IPS DF 19.7 (cell line): ENCODE measurements at places on chromosomes 7 and 10.

DNA sequence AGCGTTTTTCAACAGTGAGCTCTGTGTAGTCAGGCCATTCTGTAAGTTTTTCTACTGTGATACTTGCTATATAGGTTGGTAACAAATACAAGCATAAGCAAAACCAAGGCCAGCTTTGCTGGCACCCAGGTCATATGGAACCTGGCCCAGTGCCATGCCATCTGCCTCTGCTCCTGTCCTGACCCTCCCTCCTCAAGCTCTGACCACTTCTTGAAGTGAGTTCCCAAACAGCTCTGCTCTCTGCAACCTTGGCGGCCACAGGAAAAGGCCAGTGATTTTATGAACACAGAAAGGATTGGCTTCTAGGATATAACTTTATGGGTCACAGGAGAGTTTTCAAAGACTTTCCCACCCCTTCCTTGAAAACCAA is 12.8 kb downstream of the NOD1 start:
- DNase-seq, result no peak

- DNase-seq, result no peak
Observed at GRCh38 chr10:13847201-13847631, 260.5 kb downstream of the PRPF18 start.

DNA sequence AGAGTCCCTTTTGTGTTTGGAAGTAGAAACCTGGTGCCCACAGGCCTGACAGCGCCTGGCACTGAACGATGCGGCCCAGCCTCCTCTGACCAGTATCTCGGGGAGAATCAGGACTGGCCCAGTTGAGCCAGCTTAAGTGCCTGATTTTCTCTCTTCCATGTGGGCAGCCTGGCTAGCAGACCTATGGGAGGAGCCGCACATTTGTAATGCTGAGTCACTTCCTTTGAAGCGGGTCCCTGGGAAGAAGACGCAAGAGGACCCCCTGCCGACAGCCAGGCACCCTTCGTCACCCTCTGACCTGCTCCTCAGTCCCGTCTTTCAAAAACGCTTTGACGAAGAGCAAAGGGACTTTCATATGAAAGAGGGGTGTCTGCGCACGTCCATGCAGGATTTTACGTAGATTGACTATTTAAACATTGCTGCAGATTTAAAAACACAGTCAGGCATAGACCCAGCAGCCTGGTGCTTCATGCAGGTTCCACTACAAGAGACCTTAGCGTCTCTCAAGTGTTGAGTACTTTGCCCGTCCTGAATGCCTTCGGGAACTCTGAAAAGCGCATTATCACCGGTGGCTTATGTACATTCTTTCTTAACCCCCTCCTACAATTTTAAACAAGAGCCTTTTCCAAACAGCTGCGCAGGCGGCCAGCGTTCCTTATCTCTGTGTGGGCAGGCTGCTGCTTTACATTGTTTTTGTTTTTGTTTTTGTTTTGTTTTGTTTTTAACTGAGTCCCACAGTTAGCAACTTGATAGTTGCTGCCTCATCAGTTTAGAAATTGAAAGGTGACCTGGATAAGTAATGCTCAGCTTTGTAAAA is 36.5 kb upstream of the AP5Z1 start:
- DNase-seq, result no peak

DNA sequence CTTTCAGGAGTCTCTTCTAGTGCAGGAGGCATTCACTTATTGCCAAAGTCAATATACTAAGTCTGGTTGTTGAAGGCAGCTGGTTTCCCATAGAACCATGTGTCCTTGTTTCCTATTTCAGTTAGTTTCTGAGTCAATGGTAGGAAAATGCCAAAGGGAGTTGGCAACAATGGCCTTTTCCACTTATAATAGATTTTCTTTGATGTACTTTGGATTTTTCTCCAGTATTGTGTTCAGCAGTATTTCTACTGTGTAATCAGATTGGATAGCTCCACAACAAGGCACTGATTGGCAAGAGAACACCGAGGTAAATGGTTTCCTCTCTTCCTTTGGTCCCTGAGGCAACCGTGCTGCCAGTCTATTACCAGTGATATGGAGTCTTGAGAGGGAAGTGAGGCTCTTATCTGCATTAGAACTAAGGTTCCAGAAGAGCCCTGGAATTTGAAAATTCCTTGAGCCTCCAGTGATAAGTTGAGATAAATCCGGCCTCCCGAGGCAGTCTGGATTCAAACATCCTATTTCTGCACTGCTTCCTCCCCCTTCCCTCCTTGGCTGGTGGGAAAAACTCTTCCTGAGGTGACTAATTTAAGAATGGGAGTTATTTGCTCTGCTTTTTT is 7.9 kb upstream of the SEPTIN7 start:
- no peak for DNase-seq

DNA sequence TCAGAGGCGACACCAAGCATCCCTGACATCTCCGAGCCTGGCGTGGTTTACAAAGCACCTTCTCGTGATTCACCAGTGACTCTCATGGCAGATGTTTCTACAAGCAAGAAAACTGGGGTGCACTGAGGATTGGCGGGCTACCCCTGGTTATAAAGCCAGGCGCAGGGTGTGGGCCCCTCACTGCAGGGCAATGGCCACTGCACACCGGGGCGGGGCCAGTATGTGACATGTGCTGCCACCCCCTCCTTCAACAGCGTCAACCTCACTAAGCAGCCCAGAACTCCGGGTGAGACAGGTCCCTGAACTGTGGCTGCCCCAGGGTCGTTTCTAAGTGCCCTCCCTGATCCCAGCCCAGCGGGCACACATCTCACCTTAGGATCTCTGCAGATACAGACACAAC is 63.8 kb downstream of the CHST15 start:
- DNase-seq, result no peak

DNA sequence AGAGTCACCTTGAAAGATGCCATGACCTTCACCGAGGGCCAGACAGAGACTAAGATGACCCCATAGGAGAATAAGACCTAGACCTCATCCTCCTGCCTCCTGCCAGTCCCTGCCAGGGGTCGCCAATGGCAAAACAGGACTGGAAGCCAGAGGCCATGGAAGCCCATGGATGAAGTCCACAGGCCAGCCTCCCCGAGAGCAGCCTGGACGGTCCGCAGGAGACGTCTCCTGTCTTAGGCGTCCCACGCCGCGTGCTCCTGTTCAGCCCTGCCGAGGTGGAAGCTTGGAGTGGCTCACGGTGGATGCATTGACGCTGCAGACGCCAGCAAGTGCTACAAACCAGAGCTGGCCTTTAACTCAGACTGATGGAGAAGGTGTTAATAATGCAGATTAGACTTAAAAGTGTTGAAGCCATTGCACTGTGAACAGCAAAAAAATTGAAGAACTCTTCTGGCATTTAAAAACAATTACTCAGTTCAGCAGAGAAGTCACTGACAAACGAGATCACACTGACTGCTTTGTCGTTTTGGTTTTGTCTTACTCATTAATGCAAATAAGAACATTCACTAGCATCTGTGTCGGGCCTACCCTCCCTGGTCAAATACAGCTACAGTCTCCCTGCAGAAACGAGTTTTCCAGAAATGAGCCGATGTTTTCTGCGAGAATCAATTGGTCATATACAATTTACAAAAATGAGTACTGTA is 38.1 kb upstream of the FAM20C start:
- no peak for DNase-seq

DNA sequence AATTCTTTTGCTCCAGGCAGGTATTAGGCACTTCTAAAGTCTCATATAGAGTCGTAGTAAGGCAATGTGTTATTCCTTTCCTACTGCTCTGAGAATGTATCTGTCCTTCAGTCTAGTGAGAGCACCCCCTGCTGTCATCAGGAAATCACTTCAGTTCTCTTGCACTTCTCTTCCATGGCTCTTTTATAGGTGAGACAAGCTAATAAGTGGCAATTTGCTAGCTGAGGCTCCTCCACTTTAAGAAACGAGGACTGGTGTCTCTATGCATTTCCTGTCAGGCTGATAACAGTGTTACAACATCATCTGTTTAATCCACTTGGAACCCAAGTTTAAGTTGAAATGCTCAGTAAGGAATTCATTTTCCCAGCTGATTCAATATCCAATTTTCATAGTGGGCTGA is 350.6 kb downstream of the TFEC start:
- DNase-seq, result peak; percentile 33

- no peak for DNase-seq
Observed at GRCh38 chr7:81846398-81846797, 76.6 kb upstream of the HGF start.

DNA sequence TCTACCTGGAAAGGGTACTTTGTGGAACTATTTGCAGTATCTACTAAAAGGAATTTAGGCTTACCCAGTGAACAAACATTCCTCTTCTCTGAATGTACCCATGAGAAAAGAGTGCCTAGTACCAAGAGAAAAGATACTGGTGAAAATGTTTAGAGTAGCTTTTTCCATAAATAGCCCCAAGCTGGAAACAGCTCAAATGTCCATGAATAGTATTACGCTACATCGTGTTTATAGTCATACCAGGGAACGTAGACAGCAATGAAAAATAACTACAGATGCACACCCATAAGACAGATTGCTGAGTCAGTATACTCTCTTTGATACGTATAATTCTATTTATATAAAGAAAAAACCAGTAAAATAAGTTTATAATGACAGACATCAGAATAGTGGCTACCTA is 285.9 kb downstream of the KLF6 start:
- DNase-seq, result no peak

- no peak for DNase-seq
Observed at GRCh38 chr10:76311752-76312636, 880.6 kb downstream of the LRMDA start.

DNA sequence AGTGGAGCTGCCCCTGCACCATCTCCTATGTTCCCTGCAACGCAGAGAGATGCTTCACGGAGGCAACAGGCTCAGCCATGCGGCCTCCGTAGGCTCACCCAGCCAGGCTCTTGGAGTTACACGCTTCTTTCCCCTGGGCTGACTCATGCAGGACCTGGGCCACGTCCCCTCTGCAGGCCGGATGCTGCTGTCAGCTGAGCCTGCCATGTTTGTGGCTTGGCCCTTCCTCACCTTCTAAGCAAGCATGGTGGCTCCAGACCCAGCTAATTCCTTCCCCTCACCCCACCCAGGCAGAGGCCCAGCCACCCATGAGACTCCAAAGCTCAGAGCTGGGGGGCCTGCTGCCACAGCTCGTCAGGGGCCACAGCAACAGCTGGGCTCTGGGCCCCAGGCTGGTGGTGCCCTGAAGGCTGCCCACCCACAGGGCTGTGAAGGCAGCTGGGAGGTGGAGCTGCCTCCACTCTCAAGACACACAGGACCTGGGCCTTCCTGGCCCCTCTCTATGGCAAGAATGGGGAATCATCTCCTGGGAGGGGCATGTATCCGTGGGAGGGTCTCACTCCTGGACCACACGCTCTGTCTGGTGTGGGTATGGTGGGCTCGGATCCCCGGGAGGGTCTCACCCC is 219.6 kb downstream of the ELFN1 start:
- DNase-seq, result no peak

GRCh38 chr10:30059209-30060107 is at the start of gene JCAD:
Gene JCAD (minus strand): TSS chr10:30059586. CDS start chr10:30047812, 11,774 bp downstream.
- DNase-seq, result no peak

- DNase-seq, result no peak
Observed at GRCh38 chr10:75395932-75396630, 5.5 kb downstream of the ZNF503 start.

- peak; percentile 35 for DNase-seq
Observed at GRCh38 chr10:47311932-47312662, 10.2 kb upstream of the GDF2 start.

DNA sequence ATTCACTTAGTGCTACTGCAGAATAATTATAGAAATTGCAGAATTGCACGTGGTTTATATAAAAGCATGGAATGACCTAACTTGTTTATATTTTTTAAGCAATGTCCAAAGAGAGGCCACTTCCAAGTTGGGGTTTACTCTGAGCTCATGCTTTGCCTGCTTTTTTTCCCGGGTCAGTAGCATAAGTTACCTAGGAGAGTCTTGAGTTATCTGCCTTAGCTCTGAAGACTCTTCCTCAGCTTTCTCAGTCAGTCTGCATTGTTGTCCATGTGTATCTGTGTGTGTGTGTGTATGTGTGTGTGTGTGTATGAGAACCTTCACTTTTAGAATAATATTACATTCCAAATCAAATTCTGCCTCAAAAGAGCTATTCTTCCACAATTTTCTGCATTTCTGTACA is 239.5 kb upstream of the TCF7L2 start:
- DNase-seq, result no peak

- DNase-seq, result no peak
Observed at GRCh38 chr10:10295537-10295936, 722.1 kb upstream of the CELF2 start.

GRCh38 chr7:137717045-137717444 is 129.7 kb downstream of the DGKI start:
- no peak for DNase-seq

DNA sequence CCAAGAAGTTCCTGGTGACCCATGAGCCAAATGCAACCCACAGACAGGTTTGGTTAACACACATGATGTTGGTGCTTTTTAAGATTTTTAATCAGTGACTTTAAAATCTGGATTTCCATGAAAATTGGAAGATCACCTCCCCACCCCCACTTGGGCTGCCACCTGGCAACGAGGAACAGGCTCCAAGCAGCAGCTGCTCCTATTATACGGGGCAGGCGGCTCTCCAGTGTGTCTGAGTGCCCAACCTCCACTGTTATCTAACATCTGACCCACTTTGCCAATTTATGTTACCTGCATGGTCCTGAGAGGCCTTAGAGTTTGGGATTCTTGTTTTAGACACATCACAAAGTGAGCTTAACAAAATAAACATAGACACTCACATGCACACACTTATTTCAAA is 56.4 kb downstream of the SGMS1 start:
- no peak for DNase-seq

DNA sequence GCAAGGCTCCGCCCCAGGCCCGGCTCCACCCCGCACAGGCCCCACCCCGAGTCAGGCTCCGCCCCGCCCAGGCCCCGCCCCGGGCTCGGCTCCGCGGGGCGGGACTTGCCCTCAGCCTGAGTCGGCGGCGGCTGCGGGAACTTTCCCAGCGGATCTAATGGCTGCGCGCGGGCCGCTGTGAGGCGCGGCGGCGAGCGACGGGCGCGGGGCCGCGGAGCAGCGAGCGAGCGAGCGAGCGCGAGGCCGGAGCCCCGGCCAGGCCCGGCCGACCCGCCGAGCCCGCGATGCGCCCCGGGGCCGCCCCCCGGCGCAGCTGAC is at the start of gene INPP5A:
Gene INPP5A (plus strand): TSS at position 104 of the 318 bp plus-strand sequence. CDS start 310 bp downstream, outside the sequence.
- no peak for DNase-seq

- no peak for DNase-seq
Observed at GRCh38 chr10:124629415-124629814, 114.8 kb downstream of the FAM53B start.

DNA sequence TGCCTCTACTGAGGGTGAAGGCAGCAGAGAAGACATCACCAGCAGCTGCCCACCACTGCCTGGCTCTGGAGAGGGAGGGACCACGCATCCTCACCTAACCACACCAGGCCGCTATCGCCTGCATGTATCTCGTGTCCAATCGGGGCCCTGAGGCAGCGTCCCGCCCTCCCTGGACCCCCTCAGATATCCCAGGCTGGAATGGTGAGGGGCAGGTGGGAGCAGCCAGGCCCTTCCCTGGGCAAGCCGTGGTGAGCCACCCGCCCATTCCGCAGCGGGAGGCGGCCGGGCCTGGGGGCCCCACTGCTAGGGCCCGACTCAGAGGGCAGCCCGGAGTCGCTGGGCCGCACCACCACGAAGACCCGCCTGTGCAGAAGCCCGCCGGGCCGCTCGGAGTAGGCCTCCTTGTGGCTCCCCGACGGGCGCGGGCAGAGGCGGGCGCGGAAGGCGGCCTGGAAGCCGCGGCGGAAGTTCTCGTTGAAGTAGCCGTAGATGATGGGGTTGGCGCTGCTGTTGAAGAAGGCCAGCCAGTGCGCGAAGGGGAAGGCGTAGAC is 21.6 kb upstream of the PPA1 start:
- DNase-seq, result no peak
